ENCODE measurements at places on chromosomes 16 and 17.

DNA sequence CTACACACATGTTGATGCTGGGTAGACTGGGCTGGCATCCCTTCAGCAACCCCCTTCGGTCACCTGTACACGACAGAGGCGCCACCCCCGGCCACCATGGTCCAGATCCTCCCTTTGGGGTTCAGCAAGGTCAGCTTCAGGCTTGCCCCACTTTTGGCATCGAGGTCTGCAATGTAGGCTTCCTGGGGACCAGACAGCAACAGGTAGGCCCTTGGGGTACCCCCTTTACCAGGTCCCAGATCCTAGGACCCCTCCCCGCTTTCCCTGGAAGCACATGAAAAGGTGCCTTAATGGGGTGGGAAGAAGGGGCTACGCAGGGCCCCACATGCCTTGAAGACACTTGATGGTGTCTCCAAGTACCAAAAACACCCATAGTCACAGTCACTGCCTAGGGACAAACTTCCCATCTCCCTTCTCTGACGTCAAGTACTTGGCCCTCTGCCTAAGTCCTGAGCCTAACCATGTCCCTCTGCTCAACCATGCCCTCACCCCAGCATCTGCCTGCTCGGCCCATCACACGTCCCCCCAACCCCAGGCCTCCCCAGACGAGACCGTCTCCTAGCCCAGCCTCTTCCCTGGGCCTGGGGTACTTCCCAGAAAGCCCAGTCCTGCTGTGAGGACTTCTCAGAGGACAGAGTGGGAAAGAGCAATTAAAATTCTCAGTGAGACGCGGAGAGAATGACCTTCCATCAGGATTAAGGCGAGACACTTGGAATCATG, 12.1 kb downstream of the ACLY start:
- DNase-seq = no peak

DNA sequence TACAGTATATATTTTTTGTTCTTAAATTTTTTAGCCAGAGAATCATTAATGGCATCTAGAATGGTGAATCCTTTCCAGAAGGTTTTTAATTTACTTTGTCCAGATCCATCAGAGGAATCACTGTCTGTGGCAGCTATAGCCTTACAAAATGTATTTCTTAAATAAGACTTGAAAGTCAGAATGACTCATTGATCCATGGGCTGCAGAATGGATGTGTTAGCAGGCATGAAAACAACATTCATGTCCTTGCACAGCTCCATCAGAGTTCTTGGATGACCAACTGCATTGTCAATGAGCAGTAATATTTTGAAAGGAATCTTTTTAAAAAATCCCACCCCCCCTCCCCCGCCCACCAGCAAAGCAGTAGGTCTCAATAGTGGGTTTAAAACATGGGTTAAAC, 51.4 kb downstream of the CACNG1 start:
- no peak for DNase-seq

DNA sequence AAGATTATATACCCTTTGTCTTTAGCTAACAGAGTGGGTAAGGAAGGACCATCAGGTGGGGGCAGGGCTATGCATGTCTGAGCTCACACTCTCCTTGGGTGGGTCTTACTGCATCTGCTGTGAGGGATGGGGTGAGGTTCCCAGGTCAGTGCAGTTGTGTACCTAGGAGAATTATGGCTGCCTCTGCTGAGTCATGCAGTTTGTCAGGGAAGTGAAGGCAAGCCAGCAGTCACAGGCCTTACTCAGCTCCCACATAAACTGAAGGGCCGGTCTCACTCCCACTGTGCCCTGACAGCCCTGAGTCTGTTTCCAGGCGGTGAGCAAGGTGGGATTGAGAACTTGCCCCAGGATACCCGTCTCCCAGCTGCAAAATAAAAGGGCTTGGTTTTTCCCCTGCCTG, 328.6 kb downstream of the MAP2K6 start:
- DNase-seq = no peak

DNA sequence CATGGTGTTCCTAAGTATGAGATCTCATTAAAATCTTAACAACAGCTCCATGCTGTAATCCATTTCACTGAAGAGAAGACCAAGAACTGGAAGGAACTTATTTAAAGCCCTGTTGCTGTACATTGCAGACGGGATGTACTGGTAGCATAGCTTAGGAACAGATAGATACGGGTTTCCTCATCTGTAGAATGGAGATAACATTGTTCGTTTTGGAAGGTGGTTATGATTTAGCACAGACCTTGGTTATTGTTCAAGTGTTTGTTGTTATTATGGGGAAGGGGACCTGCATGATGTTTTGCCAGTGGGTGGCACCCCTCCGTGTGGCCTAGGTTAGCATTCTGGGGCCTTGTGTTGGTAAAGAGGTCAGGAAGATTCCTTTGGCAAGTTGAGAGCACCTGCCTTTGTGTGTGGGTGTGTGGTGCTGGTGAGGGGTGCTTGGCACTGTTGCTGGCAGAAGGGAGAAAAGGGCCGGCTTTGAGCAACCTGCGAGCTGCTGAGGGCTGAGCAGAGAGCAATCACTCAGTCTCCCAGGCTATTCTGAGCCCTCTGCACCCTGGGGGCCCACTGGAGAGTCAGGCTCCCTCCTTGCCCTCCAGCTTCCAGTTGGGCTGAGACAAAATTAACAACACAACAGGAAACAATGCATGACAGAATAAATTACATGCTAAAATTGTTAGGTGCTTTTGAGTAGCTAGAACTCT, 2.3 kb downstream of the TAOK2 start:
- DNase-seq = peak; percentile 41

GRCh38 chr17:13030056-13030455, 12.2 kb upstream of the ELAC2 start:
- DNase-seq = no peak

GRCh38 chr17:43217614-43218087, 6.0 kb downstream of the TMEM106A start:
- DNase-seq = no peak

- DNase-seq = no peak
These were observed 186.5 kb downstream of the LGALS9B start for GRCh38 chr17:20280851-20281250.

GRCh38 chr16:81469183-81469677, 24.6 kb downstream of the CMIP start:
- DNase-seq = no peak

All from dermis blood vessel endothelial cell (primary cell).